ENCODE measurements at places on chromosomes 16 and 17.

DNA sequence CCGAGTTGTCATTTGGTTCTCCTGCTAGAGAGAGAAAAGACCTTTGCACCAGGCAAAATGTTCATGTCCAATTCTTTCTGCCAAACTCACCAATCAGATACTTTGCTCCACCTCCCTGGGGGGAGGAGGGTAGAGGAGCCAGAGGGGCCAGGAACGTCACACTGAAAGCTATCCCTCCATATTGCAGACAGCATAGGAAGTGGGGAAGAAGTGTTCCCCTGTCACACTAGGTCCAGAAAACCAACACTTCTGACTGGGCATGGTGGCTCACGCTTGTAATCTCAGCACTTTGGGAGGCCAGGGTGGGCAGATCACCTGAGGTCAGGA, 9.5 kb downstream of the HSD17B2 start:
- DNase-seq, result no peak

DNA sequence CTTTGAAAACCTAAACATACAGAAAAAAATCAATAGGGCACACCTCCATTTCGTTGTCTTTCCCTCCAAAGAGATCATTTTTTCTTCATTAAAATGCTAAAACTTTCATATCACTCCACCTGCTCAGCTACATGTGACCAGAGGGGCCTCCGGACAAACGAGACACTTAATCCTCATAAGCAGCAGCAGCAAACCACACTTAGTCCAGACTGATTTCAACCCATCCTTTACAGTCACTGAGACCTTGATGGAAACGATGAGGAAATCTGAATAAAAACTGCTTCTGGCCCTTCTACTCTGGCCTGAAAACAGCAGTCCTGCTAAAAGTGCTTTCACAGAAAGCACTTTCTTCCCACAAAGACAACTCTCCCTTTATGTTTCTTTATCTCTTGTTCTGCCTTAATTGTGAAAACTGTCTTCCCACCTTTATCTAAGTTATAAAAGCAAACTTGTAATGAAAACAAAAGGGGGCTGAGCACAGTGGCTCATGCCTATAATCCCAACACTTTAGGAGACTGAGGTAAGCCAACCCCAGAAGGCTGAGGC, 4.6 kb downstream of the ANKRD11 start:
- no peak for DNase-seq

- no peak for DNase-seq
These were observed 348.3 kb downstream of the C16orf95 start for GRCh38 chr16:86968866-86969265.

DNA sequence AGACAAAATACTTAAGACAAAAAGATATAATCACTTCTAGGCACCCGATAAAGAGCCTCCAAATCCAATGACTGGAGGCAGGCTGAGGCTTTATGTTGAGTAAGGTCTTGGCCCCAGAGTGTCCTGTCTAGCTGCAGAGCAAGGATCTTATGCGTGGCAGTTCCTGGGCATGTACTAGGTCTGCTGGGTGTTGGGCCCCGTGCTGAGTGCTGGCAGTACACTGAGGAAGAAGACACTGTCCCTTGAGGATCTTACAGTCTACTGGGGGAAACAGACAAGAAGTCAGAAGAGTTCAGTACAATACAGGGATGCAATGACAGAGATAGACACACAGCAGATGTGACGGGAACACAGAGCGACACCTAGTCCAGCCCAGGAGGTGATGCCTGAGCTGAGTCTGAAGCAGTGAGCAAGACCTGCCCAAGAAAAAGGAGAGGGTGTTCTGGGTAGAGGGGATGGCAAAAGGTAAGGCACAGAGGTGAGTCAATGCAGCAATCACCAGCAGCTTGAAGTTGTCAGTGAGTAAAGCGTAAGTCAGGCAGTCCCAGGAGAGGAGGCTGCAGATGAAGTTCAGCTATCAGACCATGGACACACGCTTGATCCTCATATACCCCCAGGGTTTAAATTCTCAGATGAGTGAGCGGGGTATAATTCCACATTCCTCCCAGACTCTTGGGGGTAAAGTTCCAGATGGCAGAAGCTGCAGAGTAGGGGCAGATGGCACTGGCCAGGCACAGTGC, 18.1 kb downstream of the MAP3K14 start:
- no peak for DNase-seq

DNA sequence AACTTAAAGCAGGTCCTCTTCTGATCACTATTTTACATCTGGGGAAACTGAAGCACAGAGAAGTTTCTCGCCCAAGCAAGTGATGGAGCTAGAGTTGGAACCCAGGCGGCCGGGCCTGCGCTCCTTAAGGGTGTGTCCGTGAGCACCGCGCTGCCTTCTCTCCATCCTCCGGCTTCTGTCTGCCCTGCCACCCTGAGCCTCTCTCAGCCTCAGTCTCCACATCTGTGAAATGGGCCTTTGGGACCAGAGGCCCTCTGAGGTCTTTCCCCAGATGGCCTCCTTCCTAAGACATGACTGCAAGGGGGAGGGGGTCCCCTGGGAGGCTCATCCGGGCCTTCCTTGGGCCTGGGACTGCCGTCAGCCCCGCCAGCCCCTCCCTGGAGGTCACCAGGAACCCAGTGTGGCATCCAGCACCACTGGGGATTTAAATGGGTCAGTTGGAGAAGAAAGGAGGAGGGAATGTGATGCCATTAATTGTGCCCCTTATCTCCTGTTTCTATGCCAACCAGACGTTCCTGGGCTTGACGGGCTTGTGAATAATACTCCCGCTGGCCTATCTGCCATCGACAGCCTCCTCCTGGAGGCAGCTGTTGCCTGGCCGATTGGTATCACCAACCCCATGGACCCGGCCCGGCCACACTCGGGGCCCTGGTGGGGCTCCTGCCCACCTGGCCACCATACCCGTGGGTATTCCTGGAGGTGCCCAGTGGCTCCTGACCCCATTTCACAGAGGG, 5.1 kb downstream of the ZFPM1 start:
- no peak for DNase-seq

GRCh38 chr16:22670551-22671041, 143.4 kb upstream of the HS3ST2 start:
- DNase-seq, result no peak

DNA sequence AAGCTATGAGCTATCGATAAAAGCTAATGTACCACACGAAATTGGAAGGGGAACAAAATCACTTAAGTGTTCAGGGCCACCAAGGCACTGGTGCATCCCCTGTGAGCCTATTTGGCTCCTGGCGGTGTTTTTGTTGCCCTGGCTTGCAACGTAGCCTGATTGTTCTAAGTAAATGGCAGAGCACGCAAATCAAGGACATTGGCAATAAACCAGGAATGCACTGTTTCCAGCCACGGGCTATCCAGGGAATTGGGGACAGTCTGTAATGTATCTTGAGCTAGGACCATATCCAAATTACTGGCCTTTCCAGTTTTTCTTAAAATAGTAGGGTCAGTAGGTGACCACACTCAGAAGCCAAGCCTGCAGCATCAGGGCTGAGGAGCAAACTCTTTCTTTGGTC, 734.0 kb downstream of the MAF start:
- no peak for DNase-seq

- no peak for DNase-seq
These were observed 39.3 kb downstream of the YPEL2 start for GRCh38 chr17:59370593-59371299.

DNA sequence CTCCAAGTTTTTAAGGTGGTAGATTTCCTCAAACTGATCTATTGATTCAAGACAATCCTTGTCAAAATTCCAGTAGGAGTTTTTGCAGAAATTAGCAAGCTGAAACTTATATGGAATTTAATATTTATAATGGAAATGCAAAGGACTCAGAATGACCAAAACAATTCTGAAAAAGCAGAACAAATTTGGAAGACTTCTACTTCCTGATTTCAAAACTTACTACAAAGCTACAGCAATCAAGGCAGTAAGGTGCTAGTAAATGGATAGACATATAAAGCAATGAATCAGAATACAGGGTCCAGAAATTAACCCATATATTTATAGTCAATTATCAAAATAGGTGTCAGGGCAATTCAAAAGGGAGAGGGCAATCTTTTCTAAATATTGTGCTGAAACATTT, 11.8 kb upstream of the IL21R start:
- DNase-seq, result no peak

- no peak for DNase-seq
These were observed 20.7 kb downstream of the ASIC2 start for GRCh38 chr17:33272438-33272837.

GRCh38 chr16:81286190-81286589, 28.6 kb upstream of the GAN start:
- no peak for DNase-seq

GRCh38 chr17:1625581-1625980, 3.1 kb downstream of the SLC43A2 start:
- DNase-seq, result no peak

DNA sequence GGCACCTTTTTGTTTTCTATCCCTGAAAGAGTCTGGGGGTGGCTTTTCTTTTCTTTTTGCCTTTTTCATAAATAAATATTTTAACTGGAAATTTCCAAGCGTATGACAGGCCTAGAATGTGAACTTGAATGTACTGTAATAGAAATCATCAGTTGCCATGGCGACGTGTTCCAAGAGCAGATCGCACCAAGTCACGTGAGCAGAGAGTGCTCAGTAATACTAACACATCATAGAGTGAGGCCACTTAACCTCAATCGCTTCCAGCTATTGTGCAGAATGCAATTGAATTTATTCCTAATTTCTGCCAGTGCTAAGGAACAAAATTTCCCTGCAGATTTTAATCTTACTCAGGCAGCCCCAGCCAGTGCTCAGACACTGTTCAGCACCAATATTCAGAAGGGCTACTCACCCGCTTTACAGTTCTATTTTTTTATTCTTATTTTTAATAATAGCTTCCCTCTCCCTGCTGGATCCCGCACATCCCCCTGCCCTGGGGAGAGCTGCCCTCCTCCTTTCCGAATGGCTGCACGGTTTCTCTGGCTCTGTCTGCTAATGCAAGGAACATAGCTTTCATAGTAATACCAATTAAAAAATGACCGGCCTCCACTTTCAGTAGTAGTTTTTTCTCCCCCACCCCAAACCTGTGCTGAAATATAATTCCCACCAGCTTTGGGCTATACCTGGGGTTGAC, 26.2 kb upstream of the PMFBP1 start:
- no peak for DNase-seq

- DNase-seq, result no peak
These were observed 31.2 kb downstream of the RNF135 start for GRCh38 chr17:31002047-31002446.

DNA sequence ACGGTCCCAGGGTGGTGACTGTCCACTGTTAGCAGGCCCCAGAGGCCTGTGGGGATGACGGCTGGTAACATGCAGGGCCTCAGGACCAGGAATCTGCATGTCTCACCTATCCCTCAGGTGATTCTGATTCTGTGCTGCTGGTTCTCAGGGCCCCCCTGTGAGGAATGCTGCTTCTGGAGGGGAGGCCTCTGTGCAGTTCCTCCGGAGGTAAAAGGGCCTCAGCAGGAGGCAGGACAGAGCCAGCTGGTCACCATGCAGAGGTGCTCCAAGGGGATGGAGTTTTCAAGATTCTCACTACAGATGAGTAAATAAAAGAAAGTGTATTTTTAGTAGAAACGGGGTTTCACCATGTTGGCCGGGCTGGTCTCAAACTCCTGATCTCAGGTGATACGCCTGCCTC, 33.8 kb downstream of the CLEC16A start:
- no peak for DNase-seq

DNA sequence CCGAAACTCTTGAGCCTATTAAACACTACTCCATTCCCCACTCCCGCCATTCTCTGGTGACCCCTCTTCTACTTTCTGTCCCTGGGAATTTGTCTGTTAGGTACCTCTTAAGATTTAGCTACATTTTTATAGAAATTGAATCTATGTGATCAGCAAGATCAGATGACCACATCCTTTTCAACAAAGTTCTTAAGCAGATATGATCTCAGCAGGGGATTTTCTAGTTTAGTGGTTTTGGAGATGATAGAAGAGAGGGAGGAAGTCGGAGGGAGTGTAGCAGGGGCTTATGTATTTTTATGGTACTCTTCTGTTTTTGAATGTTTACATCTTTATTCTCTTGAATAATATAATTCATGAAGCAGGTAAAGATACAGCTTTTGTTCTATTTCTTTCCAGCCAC, 40.8 kb downstream of the RPA1 start:
- no peak for DNase-seq

DNA sequence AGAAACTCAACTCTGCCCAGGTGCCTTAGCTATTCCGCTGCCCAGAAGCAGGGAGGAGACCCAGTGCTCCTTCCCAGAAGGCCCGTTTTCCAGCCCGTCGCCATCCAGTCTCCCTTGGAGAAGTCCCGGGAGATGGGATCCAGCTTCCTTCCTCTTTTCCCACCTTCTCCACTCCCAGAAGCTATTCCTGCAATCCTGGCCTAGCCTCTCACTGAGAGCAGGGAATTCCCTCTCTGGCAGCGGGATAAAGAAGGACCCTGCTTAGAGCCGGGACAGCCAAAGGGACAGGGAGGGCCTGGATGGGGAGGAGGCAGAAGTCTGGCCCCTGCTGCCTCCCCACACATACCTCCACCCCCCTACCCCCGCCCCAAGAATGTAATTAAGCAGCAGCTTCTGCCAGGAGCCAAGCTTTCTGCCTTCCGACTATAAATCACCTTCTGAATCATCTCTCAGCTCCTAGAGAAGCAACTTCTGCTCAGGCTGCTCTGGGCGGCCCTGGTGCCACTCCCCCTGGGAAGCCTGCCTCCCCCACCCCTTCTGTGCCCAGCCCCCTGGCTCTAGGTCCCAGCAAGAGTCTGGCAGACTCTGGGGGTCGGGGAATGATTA, 6.4 kb downstream of the WNT3 start:
- DNase-seq, result peak; percentile 37

GRCh38 chr17:34389126-34389750, 26.2 kb upstream of the CCL1 start:
- DNase-seq, result no peak

DNA sequence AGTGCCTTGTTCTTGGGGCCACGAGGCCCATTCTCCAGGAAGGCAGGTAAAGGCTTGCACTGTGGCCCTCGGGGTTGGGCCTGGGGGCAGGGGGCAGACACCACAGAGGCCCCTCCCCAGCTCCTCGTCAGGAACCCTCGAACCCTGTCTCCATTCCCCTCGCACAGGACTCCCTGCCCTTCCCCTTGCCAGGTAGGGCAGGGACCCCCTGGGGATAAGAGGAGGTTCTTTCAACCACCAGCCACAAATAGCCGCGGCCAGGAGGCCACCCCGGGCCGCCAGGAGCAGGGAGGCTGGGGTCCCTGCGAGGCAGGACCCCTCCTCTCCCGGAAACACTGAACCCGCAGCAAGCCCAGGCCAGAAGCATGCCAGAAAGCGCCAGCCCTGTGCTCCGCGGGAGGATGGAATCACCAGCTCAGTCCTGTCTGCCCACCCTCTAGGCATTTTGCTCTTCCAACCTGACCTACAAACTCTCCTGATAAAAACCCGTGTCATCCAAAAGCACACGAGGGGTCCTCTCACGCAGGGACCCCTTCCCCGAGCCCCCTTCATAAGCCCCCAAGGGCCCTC, 45.6 kb downstream of the SLC47A1 start:
- no peak for DNase-seq

DNA sequence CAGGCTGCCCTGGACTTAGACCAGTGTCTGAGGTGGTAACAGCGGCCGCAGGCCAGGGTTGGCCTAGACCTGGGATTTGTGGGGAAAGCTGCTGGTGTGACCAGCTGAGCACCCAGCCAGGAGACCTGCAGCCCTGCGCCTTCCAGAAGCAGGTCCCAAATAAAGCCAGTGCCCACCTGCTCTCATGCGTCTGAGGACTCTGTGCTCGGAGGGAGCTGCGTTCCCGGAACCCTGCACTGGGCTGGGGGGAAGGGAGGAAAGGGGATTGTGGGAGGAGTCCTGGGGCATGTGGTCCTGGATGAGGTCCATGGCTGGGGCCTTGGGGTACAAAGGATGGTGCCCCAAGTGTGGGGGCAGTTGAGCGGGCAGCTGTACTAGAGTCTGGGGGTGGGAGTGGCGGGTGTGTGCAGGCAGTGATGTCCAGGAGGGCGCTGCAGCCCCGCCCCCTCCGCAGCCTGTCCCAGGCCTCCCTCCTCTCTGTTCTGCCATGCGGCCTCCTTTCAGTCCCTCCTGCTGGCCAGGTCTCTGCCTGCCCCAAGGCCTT, 1.8 kb upstream of the NECAB2 start:
- DNase-seq, result no peak

Measured in kidney epithelial cell (primary cell).